ENCODE measurements at places on chromosomes 5 and 9. TPM values are rescaled to one million over a fixed set of nuclear protein-coding genes. Genes with fewer than 3 reads are reported as not detected.

- no peak for DNase-seq
Observed at GRCh38 chr9:128787659-128788058, 606 bp downstream of the TBC1D13 start.

DNA sequence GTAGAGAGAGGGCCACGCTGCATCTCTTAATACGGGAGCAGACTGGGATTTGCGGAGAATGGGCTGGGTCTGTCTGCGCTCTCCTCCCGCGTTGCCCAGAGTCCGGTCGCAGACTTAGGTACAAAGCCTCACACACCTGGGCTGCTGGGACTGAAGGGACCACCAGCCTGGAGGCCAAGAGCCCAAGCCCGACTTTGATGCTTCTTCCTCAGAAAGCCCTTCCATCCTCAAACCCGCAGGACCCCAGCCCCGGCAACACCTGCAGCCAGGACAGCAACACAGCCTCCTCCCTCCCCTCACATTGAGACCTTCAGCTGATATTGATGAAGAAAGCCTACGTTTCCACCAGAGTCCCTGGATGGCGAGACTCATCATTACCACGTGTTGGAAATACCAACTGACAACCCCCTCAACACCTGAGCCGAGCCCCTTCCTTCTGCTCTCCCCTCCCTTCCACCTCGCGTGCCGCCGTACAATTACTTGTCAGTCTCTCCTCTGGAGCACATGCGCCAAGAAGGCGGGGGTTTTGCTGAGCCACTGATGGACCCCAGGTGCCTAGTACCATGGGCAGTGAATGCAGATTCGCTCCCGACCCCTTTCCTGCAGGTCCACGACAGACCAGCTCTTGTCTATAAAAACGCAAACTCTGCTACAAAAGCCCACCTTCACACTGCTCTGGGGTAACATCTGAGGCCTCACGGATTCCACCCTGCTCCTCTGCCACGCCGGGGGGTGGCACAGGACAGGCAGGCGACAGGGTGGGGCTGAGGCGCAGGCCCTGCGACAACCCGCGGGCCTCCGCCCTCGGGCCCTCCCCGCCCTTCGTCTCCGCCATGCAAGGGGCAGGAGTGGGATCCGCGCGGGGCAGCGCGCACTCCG, 841 bp downstream of the ASB6 start:
- DNase-seq, result no peak

Gene LHX6
- 1.6 TPM for total RNA-seq

- DNase-seq, result no peak
Observed at GRCh38 chr5:13501176-13501575, 443.3 kb downstream of the DNAH5 start.
